Spinal cord (tissue), 10 donors: ENCODE measurements at places on chromosomes 16 and 17.

DNA sequence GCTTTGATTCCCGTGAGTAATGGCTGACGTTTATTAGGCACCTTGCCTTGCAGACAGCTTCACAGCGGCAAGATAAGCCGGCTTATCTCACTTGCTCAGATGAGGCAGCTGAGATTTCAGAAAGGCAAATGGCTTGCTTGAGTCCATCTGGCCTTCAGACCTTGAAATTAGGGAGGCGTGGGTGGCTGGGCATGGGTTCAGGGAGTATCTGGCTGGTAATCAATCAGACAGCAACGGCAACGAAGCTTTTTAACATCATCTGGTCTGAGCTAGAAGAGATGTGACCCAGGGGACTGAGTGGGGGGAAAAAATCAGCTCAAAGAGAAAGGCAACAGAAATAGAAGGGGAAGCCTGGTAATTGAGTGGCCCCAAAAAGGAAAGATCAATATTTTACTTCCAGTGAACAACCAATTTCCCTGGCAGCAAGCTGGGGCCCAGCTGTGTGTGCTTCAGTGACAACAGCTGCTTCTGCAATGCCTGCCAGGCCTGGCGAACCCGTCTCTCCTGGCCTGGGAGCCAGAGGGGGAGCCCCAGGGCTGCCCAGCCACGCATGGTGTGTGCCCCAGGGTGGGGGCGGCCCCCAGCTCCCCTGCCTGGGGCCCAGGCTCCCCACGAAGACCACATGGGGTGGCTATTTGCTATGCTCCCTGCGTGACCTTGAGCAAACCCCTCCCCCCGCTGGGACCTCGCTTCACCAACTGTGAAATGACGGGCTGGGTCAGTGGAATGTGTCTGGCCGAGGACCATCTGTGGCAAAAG is 34.0 kb downstream of the RAB11FIP4 start:
- no peak overlapping the region for H3K4me3 ChIP-seq
- no peak for DNase-seq
- peaks cover 7% of the 10 kb centered on the region for H3K36me3 ChIP-seq
- H3K4me1 ChIP-seq: peaks cover 21% of the 10 kb centered on the region
- H3K27ac ChIP-seq: no peak overlapping the region

DNA sequence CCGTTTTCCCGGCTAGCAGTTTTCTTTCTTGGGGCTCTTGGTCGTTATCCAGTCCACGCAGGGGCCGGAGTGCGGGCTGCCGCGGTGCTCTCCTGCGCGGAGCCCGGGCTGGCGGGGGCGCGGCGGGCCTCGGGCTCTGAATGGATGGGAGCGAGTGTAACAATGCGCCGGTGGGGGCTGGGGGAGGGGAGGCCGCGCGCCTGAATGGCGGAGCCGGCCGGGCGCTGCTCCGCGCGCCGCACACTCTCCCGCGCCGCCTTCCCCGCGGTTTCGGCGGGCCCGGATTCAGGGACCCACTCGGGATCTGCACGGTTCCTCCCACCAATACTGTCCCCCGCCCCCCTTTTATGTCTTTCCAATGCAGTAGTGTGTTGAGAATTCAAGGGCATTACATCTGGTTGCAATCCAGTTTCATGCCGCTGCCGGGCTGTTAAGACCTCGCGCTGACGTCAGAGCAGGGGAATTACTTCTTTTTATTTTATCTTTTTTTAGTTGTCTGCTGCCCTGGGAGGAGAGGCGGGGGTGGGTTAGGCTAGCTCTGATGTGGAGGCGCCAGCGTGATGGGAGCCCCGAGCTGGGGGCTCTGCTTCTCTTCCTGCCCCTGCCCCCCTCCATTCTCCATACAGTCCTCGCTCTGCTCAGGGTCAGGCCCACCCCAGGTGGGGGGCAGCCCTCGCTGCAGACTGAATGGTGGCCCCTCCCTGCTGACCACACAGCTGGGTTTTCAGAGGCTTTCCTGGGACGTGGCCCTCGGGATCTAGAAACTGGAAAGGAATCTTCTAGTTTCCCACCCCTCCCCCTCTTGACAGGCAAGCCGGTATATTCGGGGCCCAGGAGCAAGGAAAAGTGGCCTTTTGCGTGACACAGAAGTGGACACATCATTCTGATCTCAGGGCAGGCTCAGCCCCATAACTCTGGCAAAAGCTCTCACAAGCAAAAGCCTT is 1.8 kb downstream of the RAI1 start:
- peaks cover 2% of the 10 kb centered on the region for H3K27me3 ChIP-seq
- peak overlapping the region; percentile 75 for H3K4me3 ChIP-seq
- peaks cover 3% of the 10 kb centered on the region for H3K36me3 ChIP-seq
- DNase-seq: no peak

- H3K4me3 ChIP-seq: no peak overlapping the region
- H3K27ac ChIP-seq: no peak overlapping the region
- no peaks in the 10 kb centered on the region for H3K36me3 ChIP-seq
- no peak for DNase-seq
- peaks cover 9% of the 10 kb centered on the region for H3K4me1 ChIP-seq
Measured at GRCh38 chr17:33285413-33285812, 7.7 kb downstream of the ASIC2 start.

DNA sequence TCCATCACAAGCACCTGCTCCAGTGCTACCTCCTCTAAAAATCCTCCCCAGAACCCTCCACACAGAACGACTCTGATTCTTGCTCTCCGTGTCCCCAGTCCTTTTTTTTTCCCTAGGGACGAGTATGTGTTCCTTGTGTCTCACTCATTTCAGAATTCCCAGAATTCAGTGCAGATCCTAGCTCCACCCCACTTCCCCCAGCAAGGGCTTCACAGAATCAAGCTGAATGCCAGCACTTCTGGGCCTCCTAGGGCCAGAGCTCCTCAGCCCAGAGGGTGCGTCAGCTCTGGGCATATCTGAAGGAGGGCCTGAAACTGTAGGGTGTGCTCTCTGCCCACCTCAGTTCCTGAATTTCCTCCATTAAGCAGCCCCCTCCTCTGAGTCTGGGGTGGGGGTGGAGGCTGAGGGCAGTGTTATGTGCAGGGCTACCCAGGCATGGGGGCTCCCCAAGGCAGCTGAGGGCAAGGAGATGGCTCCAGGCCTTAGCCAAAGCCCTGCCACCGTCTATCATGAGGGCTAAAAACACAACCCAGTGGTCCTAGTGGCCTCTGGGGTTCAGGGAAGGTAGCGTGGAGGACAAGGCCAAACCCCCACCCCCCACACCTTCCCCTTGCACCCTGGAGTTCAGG is 6.5 kb downstream of the UNC119 start:
- H3K27ac ChIP-seq: no peak overlapping the region
- H3K36me3 ChIP-seq: peaks cover 31% of the 10 kb centered on the region
- H3K4me3 ChIP-seq: no peak overlapping the region
- no peaks in the 10 kb centered on the region for H3K27me3 ChIP-seq
